C1 segment of cervical spinal cord (tissue), 14 donors: ENCODE measurements at places on chromosomes 12 and 14.

- no peak for DNase-seq
Observed at GRCh38 chr12:95291501-95291900, 73.9 kb downstream of the VEZT start.

GRCh38 chr14:55088356-55088755, 36.9 kb downstream of the MAPK1IP1L start:
- DNase-seq = no peak

GRCh38 chr14:63725786-63726460, 1.9 kb downstream of the SGPP1 start:
- DNase-seq = no peak

DNA sequence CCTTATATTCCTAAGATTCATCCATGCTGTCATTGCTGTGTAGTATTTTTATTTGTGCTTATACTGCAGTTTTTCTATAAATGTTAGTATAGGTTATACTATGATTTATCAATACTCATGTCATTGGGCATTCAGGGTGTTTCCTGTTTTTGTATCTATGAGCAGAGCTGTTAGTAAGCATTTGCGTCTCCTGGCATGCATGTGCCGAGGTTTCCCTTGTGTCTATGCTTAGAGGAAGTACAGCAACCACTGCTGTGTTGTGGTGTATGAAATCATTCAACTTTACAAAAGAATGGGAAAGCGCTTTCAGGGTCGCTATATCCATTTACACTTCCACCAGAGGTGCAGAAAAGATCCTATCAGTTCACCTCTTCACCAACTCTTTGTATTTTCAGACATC, 122.7 kb downstream of the RGS6 start:
- DNase-seq = no peak

DNA sequence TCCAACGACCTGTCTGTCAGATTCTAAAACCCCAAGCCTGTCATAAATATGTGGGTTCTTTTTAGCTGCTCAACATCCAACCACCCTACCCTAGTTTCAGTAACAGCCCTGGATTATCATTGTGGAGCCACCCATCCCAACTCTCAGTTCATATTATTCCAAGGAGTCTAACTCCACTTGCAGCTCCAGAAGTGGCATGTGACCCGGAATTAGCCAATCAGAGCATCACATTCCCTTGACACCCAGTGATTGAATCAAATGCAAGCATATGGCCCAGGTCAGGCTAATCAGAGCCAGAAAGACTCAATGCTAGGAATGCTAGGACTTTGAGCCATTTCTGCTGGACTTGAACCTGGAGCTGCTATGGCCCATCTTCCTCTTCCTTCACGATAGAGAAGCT, 17.1 kb upstream of the HSP90B1 start:
- DNase-seq = no peak

DNA sequence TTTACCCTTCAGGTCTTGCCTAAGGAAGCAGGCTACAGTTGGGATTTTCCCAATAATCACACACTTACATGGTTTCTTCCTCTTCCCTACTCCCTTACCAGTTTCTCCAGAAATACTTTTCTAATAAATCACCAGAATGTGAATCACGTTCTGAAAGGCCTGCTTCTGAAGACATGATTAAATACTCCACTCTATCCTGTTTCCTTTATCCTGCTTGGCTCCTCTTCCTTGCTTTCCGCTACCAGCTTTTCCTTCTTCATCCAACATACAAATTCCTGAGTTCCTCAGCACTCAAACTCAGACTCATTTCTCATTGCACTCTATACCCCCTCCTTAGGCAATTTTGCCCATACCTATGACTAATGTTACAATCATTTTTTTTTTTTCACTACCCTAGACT, 118.3 kb downstream of the MGAT4C start:
- no peak for DNase-seq

DNA sequence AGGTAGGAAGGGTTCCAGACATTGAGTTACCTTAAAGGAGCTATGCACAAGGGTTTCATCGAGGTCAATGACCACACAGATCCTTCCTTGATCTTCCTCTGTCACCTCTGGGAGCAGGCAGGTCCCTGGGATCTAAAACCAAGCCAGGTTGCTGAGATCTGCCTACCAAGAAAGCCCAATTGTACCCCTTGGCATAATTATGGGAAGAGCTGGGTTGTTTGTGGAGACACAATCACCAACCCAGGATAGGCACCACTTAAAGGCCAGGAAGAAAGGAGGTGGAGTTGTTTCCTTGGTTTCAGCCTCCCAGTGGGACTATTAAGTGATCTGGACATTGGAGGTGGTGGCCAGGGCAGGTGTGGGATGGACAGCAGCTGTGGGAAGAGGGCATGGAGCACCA, 8.4 kb upstream of the AVIL start:
- DNase-seq = no peak

- DNase-seq = no peak
Observed at GRCh38 chr14:93951635-93952540, 24.5 kb downstream of the ASB2 start.

- no peak for DNase-seq
Observed at GRCh38 chr12:30997685-30998440, 71.3 kb downstream of the TSPAN11 start.

- no peak for DNase-seq
Observed at GRCh38 chr12:127600211-127600610, 666.8 kb upstream of the TMEM132C start.

- no peak for DNase-seq
Observed at GRCh38 chr12:52667509-52667908, 12.7 kb downstream of the KRT1 start.

DNA sequence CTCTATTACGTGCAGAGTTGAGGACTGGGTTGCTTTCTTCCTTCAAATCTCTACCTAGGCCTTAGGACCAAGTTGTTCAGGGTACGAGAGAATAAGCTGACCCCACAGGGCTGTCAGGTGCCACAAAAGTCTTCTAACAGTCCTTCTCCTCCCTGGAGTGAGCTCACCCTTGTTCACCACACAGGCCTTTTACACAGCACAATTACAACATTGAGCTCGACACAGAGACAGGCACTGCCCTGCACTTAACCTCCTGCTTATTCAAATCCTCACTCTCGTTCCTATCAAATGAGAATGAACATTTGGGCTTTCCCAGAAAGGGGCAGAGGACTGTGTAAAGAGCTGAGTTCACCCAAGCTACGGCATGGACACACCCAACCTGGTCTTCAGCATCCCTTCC, 2.4 kb downstream of the GALNT6 start:
- DNase-seq = no peak

GRCh38 chr12:78966062-78966461, 101.5 kb downstream of the SYT1 start:
- DNase-seq = no peak

GRCh38 chr14:85124631-85125290, 405.2 kb upstream of the FLRT2 start:
- DNase-seq = no peak

- no peak for DNase-seq
Observed at GRCh38 chr14:100691395-100692056, 35.2 kb upstream of the DLK1 start.

- no peak for DNase-seq
Observed at GRCh38 chr14:101456246-101457175, 104.8 kb upstream of the DIO3 start.

DNA sequence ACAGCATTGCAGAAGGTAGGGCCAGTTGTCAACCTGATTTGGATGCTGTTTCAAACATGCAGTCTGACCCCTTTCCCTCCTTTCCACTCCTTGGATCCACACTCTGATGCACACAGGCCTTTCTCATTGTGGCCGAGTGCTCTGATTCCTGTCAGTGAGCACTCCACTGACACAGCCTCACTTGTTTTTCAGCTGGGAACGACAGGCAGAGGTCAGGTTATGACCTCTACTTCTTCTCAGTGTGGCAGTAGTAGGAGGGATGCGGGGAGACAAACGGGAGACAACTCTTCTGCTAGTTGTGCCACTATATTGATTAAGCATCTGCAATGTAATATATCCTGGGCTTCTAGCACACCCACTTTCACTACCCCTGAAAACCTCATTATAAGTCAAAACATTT, 61.8 kb downstream of the DERA start:
- no peak for DNase-seq

GRCh38 chr14:69657950-69658355, 46.6 kb downstream of the SUSD6 start:
- no peak for DNase-seq
